Pulmonary artery endothelial cell (primary cell): ENCODE measurements at places on chromosomes 16 and 17. TPM values are rescaled to one million over a fixed set of nuclear protein-coding genes. Genes with fewer than 3 reads are reported as not detected.

Gene DGKE
- 6.9 and 12.3 TPM in 2 replicates for total RNA-seq

Gene COPS3
- 103 and 120 TPM in 2 replicates for total RNA-seq

Gene SLFN11
- total RNA-seq: 98.6 and 225 TPM in 2 replicates

- no peak for DNase-seq
Measured at GRCh38 chr16:64475627-64476351, 646.1 kb downstream of the CDH11 start.

Gene COL1A1
- total RNA-seq: 0.26 and 0.88 TPM in 2 replicates

Gene PHLPP2
- total RNA-seq: 5.9 and 9.7 TPM in 2 replicates

Gene SCNN1B
- not detected in 2 replicates for total RNA-seq

Gene WNK4
- 0.33 and 2.6 TPM in 2 replicates for total RNA-seq

- no peak for DNase-seq
Measured at GRCh38 chr17:7258731-7259554, 3.3 kb downstream of the CLDN7 start.

DNA sequence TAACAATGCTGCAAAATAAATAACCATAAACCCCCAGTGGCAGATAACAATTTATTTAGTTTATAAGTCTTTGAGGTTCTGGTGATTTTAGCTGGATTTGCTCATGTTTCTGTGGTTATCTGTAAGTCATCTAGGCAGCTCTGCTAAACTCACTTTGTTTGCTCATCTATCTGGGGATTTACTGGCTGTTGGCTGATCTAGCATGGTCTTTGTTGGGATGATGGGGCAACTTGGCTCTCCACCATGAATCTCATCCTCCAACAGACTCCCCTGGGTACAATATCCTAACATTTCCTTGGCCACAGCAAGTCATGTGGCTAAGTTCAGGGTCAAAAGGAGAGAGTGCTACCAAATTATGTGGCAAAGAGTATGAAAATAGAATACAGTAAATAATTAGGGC is 359.3 kb downstream of the CA10 start:
- DNase-seq: no peak

Gene TBC1D3G
- total RNA-seq: not detected in 2 replicates

Gene PERCC1
- total RNA-seq: not detected in 2 replicates

- DNase-seq: no peak
Measured at GRCh38 chr16:64182985-64183384, 938.9 kb downstream of the CDH11 start.

- DNase-seq: no peak
Measured at GRCh38 chr16:10266809-10267208, 84.6 kb upstream of the GRIN2A start.

DNA sequence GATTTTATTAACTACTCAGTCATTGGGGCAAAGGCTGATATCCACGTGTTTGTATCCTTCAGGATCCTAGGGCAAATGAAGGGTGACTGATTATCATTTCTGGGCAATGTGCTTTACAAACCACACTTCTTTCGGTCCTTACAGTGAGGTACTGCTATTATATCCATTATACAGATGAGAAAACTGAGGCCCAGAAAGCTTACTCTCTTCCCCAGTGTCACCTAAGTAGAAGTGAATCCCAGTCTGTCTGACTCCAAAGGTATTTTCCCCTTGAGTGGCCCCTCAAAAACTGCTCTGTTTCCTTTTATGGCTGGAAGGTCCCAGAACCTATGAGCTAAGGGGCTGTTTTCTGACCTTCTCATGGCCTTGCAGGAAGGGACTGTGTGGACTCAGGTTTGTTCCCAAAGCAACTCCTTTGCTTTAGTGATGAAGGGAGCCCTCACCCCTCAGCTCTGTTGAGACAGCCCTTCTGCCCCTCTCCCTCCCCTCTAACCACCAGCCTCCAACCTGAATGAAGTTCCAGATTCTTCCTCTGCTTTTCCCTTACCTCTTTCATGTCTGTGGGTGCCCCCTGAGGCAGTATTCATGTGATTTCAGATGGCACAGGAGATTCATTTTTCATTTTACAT is 27.4 kb upstream of the ADGRG1 start:
- DNase-seq: no peak

DNA sequence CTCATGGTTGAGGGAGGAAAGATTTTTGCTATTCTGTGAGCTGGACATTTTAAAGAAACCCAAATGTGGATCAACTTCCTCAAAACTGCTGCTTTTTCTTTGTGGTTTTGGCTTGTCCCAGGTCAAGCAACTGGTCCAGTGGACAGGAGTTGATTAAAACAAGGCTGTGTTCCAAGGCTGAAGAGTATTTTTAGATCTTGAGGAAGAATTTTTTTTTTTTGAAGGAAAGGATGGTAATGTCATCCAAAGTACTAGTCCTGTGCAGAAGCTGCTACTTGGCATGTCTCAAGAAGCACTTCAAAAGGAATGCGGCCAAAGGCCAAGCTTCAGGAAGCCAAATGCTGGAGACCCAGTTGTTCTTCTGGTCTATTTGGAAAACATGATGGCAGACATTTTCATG is 8.0 kb upstream of the MYH2 start:
- no peak for DNase-seq

DNA sequence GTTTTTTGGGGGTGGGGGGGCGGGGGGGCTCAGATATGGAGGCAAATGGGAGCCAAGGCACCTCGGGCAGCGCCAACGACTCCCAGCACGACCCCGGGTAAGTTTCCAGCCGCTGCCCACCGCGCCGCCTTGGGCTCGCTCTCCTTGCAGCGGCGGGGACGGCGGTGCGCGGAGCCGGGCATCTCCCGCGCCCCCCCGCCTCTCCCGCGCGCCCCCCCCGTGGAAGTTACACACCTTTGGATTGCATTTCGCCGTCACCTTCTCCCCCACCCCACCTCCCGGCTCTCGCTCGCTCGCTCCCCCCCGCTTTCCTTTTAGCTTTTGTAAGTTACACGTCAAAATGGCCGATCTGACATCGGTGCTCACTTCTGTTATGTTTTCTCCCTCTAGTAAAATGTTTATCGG is 387 bp downstream of the MSI2 start:
- no peak for DNase-seq

GRCh38 chr17:76556765-76557367 is 17.0 kb downstream of the PRCD start:
- DNase-seq: no peak
